ENCODE measurements at places on chromosomes 4 and X.

- DNase-seq: no peak
These were observed 244.2 kb downstream of the ANKRD50 start for GRCh38 chr4:124468360-124468759.

- no peak for DNase-seq
These were observed 9.5 kb upstream of the HUWE1 start for GRCh38 chrX:53695946-53696549.

DNA sequence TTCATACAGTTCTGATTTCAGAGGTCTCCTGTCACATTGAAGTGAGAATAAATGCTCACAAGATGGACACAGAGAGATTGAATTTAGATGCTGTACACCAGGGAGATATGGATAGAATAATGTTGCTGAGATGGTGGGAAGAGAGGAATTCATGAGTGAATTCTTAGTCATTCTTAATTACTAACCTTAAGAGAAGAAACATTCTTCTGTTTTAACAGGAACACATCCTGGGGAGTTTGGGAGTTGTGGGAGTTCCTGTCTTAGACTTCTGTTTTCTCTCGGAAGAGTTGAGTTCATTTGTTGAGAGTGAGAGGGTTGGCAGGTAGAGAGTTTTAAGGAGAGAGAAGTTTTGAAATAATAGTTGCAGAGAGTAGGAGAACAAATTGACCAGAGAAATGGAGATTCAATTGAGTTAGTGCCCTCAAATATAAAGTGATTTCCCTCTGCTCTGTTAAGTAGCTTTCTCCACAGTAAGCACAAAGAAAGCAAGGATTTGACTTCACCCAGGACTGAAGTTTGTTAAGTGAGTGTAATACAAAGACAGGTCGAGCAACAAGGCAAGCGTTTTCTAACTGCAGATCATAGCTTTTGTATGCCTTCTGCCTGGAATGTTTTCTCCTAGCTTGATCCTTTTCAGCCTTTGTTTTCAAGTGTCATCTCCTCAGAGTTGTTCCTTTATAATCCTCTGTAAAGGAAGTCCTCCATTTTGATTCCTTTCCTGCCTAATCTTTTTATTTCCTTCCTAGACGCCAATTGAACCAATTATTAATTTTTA is 205.9 kb downstream of the RAPGEF2 start:
- peak; percentile 49 for DNase-seq

GRCh38 chr4:100828986-100829685 is 311.3 kb upstream of the EMCN start:
- peak; percentile 2 for DNase-seq

DNA sequence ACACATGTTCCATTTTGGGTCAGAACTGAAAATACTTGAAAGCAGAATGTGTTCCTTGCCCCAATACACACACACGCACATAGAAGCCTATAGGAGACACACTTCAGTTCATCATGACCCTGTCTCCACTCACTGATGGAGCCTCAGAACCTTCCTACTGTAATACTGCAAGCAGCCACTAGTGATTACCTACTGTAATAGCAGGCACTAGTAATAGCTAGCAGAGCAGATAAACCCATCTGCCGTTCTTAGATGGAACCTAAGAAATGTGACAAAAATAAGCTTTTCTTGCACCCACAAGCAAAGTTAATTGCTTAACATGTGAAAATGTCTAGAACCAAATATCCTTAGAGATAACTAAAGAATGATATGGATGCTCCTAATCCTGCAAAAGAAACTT is 13.6 kb downstream of the AMTN start:
- DNase-seq: no peak

- DNase-seq: no peak
These were observed 40.1 kb upstream of the UGT2B7 start for GRCh38 chr4:69056150-69056549.

DNA sequence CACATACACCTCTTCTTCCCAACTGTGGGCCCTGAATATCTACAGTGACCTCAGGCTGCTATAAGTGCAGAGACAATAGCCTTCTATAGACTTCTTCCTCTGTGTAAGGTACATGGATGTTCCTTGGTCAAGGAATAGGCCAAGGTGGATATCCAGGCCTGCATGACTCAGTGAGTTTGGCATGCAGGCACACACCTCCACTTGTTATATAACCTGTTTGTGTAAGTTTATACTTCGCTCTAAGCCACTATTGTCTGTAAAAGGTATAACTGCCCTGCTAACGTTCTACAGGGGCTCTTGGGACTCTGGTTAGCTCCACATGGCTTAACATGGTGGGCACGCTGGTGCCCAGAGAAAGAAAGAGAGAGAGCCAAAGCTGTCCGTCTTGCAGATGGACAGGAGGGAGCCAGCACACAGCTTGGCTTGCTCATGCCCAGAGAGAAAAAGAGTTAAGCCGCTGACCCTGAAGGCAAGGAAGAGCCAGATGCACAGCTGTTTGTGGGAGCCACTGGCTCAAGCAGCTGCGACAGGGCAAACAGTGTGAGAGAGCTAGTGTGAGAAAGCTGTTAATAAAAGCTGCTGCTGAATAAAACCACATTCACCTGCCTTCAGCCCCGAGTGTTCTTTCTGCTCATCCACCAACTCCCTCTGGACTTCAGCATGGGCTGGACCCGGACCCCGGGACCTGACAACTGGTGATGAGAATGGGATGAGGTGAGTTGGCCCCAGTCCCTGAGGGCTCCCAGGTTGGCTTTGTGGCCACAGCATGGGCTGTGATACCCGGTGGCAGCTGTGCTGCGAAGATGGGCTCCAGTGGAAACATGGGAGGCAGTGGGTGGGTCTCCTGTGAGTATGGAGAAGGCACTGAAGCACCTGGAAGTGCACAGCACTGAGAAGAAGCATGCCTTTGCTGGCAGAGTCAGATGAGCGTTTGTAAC is 44.5 kb upstream of the ZBTB33 start:
- DNase-seq: no peak

- peak; percentile 29 for DNase-seq
These were observed 96.3 kb downstream of the ANK2 start for GRCh38 chr4:113145519-113146291.

GRCh38 chr4:127967141-127967775 is 2.1 kb downstream of the ABHD18 start:
- DNase-seq: no peak

GRCh38 chrX:131264665-131265064 is 24.4 kb downstream of the IGSF1 start:
- no peak for DNase-seq

DNA sequence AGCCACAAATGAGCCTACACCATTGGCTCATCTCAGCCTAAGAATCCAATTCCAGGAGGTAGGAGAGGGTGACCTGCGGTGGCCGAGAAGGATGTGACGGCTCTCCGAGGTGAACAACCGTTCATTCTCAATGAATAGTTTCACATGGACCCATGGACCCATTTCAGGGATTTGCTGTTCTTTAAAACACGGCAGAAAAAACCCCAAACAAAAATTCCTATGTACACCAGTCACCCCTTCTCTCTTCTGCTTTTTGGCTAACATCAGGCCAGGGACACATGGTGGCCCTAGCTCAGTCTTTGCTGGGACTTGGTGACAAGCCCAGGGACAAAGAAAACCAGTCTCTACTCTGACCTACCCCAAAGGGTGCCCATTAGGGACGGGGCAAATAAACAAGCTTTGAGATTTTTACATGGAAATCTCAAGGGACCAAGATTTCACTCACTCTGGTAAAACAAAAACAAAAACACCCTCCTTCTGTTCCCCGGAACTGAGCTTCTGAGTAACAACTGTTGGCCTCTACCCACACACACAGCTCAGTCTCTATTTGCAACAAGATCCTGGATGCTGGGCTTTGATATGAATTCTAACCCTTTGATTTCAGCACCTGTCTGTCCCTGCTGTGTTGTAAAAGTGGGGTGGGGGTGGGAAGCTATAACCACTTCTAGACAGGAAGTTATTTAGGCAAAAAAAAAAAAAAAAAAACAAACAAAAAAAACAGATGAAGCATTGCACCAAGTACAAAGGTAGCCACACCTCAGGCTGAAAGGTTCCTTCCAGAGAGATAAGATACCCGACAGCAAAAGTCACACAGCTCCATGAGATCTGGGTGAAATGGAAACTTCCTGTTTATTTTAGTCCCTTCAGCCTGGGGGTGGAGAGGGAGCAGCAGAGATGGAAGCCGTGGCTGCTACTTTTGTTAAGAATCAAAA is 49.0 kb downstream of the DDX3X start:
- DNase-seq: no peak

- no peak for DNase-seq
These were observed 405.8 kb upstream of the HTR2C start for GRCh38 chrX:114178126-114178525.

DNA sequence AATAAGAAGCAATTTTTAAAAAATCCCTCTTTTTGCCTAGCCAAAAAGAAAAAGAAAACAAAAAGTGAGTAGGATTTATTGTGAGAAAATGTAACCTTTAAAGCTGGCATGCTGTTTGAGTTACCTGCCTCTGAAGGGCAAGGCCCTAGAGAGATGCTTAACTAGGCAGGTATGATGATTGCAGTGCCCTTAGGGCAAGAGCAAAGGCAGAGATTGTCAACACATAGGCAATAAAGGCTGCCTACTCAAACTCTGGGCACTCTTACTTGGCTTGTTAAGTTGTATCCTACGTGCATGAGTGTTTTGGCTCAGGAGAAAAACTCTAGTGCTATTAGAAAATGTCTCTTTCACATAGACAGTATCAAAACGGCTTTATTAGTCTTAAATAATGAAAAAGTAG is 306.0 kb downstream of the RPA4 start:
- DNase-seq: no peak

GRCh38 chr4:186723292-186724057 is at the start of gene FAT1:
TSS of gene FAT1 (minus strand) at chr4:186723856. CDS start at chr4:186709827, 14,029 bp downstream.
- DNase-seq: peak; percentile 87

DNA sequence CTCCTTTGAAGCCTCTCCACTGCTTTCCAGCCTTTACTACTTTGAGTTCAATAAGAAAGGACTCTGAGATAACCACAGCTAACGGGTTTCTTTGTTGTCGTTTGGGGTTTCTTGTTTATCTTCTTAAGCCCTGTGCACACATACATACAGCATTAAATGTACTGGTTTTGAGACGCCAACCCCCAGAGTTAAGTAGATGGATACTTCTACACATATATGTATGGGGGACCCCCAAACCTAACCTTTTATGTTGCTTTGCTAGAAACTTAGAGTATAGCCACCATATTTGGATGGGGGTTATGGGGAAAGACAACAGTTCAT is 697 bp downstream of the CEP135 start:
- DNase-seq: peak; percentile 4

DNA sequence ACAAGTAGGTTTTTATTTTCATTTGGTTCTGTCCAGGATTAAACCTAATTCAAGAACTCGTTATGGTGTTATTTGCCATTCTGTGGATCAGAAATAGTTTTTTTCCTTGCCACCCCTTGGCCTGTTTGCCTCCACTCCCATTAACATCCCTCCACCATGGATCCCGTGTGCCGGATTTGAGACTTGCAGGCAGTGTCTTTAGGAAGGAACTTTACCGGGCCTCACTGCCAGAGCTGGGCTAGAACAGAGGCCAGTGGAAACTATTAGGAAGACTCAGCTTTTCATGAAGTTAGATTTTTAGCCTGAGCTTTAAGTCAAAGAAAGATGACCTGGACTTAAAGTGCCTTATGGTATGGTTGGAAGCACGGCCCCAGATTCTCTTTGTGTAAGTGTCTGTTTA is 2.4 kb downstream of the KLHL2 start:
- DNase-seq: no peak

DNA sequence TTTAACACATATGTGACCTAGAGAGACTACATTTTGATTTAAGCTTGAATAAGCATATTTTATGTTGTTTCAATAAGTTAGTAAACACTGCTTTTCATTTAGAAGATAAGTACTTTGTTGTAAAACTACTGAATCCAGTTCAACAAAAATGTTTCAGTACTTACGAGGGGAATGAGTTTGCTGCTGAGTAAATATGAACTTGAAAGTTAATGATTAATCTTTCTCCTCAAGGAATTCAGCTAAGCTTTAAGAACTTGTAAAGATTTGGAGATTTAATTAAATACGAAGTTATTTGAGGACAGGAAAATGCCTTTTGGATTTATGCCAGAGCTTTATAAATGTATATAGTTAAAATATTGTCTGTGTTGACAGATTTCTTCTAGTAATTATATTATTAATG is 933.0 kb upstream of the LCORL start:
- no peak for DNase-seq

DNA sequence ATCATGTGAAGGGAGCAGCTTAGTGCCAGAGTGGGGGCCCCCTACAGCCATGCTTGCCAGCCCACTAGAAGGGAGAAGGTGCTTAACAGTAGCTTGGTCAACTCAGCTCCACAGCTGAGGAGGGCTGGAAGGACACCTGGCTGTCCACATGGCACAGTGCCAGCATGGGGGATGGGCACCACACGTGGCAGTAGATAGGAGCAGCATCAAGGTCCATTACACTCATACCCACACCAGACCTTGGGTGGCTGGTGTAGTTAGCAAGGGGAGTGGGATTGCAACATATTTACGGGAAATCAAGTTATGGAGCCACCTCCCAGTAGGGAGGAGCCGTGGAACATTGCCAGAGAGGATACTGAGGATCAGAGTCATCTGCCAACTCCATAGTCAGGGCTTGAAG is 37.9 kb upstream of the SLC4A4 start:
- no peak for DNase-seq

- DNase-seq: no peak
These were observed 202.8 kb downstream of the SLIT2 start for GRCh38 chr4:20454515-20454914.

DNA sequence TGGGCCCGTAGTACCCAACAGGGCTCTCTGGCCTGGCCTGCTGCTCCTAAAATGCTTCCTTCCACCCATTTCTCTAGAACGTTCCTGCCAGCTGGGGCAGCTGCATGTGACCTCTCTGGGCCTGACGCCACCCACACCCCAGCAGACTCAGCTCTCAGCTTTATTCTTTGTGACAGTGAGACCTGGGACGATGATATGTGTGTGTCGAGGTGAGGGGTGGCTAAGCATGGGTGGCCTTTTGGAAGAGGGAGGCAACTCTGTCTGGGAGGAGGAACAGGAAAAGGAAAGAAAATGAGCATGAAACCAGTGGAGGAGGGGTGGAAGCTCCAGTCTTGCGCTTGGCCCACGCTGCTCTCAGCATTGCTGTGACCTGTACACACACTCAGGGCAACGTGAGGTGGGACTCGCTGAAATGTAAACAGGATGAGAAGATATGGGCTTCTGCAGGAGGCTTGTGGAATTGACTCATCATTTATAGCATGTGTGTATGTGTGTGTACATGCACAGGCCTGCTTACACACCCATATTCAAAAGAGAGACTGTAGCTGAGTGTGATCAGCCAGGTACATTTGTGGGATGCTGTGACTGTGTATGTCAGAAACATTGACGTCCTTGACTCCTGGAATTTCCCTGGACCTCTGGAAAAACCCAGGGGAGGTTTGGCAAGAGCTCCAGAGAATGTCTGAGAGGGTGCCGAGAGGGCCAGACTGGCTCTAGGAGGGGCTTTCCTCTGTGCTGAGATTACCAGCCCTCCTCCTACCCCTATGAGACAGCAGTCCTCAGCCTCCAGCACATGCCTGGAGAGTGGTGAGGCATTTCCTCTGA is 137.9 kb downstream of the PJA1 start:
- DNase-seq: peak; percentile 14
